ENCODE measurements at places on chromosomes 4 and X.

GRCh38 chr4:3337811-3338210, 45.0 kb downstream of the RGS12 start:
- no peak for DNase-seq

DNA sequence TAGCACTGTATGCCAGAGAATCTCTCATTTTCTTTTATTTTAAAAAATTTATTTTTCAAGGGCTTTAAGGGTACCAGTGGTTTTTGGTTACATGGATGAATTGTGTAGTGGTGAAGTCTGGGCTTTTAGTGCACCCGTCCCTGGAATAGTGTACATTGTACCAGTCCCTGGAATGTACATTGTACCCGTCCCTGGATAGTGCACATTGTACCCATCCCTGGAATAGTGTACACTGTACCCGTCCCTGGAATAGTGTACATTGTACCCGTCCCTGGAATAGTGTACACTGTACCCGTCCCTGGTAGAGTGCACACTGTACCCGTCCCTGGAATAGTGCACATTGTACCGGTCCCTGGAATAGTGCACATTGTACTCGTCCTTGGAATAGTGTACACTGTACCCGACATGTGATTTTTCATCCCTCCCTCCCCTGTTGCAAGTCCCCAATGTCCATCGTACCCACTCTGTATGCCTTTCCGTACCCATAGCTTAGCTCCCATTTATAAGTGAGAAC, 56.1 kb upstream of the HELT start:
- no peak for DNase-seq

GRCh38 chr4:23923840-23924239, 34.0 kb upstream of the PPARGC1A start:
- DNase-seq = no peak

DNA sequence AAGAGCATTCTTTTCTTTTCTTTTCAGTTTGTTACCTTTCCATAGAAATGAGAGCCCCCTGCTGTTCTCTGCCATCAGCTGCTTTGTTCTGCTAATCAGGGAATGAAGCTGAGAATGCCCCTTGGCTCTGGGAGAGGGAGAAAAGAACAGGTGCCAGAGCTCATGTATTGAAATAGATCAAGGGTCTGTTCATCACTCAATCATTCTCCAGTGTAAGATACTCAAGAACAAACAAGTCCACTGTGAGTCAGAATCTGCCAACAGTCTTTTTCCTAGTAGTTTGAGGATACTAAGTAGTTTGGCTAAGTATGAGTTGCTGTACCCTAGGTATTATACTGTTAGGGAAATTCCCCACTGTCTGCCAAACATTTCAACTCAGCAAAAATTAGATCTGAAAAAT, 144.3 kb downstream of the RTL3 start:
- DNase-seq = no peak

GRCh38 chrX:56812515-56813105, 83.6 kb downstream of the NBDY start:
- DNase-seq = no peak

DNA sequence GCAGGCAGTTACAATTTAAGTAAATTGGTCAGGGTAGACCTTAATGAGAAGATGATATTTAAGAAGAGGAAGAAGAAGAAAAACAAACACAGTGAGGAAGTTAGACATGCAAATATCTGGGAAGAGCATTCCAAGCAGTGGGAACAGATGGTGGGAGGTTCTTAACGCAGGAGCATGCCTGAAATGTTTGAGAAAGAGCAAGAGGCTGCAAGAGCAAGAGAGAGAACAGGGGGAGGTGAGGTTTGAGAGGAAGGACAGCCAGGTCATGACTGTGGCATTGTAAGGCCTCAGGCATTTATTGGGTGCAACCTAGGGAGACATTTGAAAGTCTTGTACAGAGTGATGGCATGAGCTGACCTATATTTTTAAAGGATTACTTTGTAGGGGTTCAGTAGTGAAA, 136.0 kb downstream of the UGT8 start:
- no peak for DNase-seq

DNA sequence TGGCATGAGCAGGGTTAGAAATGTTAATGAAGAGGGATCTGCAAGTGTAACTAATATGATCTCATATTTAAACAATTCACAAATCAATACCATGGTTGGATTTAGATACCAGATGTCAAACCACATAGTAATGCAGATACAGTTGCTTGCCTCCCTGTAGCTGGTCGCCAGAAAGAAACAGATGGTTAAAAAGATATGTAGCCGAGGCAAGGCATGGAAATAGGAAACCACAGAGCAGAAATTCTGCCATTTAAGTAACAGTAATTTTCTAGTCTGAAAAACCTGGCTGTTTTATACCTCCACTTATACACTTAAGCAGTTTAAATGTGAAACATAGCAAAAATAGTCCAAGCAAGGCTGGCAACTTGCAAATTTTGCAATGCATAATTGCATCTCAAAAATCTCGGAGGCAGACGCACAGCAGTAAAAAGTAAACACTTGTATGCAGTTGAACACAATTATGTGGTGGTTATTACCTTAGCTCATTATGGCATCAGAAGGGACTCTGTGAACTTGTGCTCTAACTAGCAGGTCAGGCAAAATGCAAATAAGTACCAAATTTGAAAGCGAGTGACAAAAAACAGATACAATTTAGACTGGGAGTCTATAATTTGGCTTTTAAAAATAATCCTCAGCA, 126.8 kb downstream of the NAA11 start:
- DNase-seq = no peak

DNA sequence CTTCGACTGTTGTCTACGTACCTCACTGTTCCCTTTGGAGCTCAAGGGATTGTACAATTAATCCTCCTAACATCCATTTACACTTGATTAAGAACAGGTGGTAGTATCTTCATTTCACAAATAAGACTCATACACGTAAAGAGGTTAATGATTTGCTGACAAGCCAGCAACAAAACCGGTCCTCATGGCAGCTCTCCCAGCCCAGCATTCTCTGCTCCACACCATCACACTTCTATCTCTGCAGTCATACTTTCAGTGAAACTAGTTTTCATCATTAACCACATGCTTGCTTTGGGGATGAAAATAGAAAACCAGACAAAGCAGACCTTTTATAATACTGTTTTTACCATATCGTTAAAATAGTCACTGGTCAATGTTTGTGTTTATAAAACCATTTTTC, 28.7 kb upstream of the CASK start:
- no peak for DNase-seq

DNA sequence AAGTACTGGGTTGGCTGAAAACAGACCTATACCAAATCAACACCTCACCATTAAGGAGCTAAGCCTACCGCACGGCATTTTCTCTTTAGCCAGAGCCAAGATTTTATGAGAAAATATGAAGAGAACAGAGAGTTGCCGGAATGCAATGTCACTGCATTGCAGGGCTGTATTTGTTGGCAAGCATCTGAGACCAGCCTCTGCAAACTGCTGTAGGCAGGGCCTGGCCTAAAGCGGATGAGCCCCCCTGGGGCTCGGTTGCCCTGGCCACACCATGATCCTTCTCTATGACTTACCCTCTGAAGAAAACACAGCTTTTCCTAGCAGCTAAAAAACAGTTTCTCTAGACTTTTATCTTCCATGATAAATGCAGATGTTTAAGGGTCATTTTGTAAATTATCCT, 120.5 kb upstream of the SORBS2 start:
- DNase-seq = no peak

DNA sequence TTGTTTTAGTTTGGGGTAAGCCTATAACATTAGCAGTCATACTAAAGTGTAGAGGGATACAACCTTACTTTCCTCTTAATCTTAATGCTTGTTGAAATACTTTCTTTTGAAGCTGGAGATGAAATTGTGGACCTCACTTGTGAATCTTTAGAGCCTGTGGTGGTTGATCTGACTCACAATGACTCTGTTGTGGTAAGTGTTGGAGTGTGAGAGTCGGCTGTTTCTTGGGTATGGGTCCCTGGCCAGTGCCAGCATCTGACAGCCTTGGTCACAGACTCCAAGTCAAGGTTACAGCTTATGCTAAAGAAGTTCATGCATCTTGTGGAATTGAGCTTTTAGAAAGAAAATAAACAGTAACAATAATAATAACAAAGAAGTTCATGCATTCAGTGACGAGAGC, 31.6 kb downstream of the RNF4 start:
- DNase-seq = no peak

- DNase-seq = no peak
These were observed 811.3 kb downstream of the NLGN4X start for GRCh38 chrX:5417381-5417780.

DNA sequence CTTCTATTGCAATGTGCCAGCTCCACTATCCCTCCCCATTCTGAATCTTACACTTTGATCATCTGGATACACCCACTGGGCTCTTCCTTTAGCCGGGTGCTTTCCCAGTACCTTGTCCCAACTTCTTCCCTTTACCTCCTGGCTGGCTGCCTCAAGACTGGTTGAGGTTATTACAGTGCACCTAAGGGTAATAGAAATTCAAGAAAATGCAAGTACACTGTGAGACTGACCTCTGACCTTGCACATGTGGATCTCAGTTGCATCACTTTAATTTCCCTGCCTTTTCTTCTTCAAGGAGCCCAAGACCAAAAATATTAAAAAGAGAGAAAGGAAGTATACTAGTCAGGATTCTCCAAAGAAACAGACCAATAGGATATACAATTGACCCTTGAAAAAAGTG, 53.9 kb upstream of the NOCT start:
- no peak for DNase-seq

DNA sequence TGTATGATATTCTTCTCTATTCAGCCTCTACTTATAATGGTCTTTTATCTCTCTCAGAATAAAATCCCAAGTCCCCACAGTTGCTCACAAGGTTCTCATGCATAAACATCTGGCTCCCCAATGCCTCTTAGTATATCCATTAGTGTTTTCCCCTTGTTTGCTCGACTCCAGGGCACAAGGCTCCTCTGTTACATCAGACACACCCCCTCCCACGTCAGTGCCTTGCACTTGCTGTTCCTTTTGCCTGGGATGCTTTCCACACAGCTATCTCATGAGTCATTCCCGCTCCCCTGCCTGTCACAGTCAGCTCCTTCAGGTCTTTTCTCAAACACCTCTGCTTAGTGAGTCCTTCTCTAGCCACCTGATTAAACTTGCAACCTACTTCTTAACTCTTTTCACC, 260.2 kb downstream of the IL1RAPL1 start:
- DNase-seq = no peak

DNA sequence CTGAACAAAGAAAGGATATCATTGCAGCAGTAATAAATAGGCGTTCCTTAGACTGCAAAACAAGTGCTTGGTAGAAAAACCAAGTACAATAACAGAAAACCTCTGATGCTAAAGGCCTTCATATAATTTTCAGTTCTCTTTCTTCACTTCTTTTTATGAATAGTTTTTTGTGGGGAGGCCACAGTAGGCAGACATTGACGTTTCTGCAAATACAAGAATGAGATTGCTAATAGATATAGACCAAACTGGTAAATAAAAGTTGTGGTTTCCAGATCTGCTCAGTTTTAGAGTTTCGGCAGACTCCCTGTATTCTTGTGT, 57.0 kb upstream of the RAP1GDS1 start:
- no peak for DNase-seq

DNA sequence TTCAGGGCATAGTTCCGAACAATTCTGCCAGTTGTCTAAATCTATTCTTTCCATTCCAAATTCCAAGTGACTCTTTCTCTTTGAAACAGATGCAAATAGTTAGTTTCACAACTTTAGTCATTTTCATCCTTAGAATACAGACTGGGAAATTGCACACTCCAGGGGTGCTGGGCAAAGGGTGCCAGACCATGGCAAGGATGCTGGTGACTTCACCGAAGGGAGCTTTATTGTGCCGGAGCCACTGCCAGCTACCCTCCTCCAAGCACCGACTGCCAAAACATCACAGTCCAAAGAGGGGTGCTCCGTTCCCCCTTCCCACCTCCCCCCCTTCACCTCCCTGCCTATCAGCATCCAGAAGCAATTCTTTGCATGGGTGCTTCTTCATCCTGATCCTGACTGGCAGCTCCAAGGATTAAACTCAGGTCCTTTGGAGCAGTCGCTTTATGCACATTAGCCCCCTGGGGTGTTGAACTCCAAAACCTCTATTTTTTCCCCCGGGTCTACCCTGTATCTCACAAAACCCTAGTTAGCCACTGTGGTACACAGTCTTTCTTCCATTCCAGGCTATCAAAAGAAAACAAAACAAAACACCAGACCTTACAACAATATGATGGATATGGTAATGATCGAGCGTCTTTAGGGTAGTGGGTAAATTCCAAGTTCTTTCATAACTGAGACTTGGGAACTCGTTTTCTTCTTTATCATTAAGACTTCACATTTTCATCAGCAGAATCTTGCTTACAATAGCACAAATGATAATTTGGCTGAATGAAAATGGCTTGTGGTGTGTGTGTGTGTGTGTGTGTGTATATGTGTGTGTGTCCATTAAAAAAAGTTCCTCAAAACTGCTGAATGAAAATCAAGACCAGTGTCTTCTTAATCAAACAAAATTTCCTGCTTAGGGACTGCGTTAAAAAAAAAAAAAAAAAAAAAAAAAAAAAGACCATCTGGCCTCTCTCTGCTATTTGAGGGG, 28.7 kb downstream of the MID1 start:
- no peak for DNase-seq

DNA sequence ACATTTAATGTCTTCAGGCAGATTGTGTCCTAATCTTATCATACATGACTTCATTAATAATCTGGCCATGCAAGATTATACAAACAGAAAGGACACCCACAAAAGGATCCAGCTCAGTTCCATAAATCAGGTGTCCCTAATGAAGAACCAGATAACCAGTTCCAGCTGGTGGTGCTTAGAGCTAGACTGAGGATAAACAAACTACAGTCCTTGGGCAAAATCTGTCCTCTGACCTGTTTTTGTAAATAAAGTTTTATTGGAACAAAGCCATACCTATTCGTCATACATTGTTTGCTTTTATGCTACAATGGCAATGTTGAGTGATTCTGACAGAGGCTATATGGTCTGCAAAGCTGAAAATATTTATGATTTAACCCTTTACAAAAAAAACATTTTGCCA, 199.5 kb downstream of the MID1IP1 start:
- DNase-seq = no peak
